ENCODE measurements at places on chromosomes 3 and 15.

DNA sequence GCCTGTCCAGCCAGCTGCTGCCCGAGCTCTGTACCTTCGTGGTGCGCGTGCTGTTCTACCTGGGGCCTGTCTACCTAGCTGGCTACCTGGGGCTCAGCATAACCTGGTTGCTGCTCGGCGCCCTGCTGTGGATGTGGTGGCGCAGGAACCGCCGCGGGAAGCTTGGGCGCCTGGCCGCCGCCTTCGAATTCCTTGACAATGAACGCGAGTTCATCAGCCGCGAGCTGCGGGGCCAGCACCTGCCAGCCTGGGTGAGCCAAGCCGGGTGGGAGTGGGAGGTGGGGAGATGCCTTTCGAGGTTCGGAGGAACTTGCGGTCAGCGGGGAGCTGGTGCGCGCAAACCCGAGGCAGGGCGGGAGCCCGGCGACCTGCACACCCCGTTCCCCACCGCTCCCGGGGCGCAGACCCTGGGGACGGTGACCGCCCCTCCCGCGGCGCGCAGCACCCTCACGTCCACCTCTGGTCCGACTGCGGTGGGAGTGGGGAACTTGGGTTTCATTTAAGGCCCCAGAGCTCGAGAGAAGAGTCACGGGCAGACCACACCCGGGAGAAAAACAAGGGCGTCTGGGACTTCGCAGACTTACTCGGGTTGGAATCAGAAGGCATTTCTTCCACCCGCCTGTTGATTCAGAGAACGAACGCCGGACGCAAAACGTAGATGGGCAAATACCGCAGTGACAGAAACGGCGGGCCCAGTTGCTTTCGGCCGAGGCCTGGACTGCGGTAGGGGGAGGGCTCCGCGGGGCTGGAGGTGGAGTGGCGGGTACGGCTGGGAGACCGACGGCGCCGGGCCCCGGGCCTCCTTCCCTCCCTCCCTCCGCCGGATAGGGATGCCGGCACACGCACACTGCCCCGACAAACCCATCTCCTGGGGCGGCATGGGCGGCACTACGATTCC is 708 bp downstream of the ESYT3 start:
- DNase-seq: no peak

DNA sequence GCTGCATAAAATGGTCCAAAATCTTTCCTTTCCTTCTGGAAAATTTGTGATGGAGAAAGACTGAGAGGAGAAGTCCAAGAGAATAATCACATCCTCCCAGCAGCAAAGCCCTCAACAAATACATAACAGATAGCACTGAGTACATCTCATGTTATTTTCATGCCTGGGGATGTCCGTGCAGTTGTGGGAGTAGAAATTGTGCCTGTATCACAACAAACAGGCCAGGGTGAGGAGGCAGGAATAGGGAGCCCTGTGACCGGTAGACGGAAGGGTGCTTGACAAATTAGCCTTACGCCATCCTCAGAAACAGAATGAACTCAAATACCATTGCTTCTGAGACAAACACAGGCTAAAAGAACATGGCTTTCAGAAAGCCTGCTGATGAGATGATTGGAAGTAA is 333.2 kb upstream of the UMPS start:
- DNase-seq: no peak

DNA sequence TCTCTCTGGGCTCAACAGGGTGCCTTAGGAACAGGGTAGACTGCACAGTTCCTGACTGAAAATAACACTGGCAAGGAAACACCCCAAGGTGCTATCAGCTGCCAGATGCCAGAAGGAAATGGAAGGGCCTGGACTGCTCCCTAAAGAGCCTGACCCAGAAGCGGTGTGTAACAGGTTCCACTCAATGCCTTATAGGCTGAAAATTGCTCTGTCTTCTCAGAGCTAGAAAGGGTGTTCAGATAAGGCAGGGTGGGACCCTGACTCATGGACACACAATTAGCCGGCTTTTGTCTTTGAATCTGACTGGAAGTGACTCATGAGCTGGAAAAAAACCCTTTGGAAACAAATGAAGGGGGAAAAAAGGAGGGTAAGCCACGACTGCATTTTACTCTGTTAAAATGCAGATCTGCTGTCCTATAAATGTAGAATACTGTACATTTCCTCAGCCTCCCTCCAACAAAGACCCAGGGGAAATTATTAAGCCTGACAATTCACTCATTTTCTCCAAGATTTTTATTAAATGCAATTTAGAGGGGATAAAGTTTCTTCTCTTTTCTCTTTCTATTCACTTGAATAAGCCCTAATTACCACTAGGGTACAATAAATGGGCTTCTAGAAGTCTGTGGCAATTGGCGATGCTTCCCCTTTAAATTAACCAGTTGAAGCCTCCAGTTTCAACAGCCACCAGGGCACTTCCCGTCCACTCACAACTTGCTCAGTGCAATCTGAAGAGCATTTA is 160.2 kb upstream of the TBL1XR1 start:
- no peak for DNase-seq

GRCh38 chr15:75198560-75199356 is 2.9 kb upstream of the C15orf39 start:
- no peak for DNase-seq

GRCh38 chr15:77569729-77570125 is 63.0 kb downstream of the LINGO1 start:
- DNase-seq: no peak

- DNase-seq: no peak
Measured at GRCh38 chr3:54123776-54124196, 1.4 kb downstream of the CACNA2D3 start.

GRCh38 chr3:18434711-18435110 is 9.6 kb upstream of the SATB1 start:
- no peak for DNase-seq

DNA sequence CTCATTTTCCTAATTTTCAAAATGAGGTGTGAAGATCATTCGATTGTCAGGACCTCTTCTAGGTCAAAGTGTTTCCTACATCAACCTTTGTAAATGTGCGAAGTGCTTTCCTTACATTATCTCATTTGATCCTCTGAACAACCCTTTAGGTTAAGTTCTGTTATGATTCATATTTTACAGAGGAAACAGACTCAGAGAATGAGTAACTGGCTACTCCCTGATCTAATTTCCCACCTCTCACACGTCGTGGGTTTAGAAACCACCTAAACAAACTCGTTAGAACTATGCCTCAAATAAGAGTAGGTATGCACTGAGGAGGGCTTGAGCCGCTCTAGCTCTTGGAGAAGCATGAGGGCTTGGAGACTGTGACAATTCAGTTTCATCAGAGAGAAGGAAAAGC is 148.6 kb downstream of the CD47 start:
- no peak for DNase-seq

DNA sequence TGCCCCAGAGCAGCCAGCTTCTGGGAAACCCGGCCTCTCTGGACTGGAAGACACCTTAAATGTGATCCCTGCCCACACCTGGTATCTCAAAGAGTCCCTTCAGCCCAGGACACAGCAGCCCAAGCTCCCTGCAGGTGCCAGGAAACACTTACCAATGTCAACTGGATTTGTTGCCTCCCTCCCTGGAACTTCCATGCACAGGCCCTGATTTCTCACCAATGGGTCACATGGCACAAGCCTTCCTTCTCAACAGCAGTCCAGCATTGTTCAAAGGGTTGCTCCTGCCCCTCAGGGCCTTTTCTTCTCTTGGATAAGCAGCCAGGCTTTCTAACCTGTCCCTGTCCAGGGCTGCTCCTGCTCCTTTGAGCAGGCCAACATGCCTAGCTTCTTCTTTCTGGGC is 31.6 kb downstream of the ANP32A start:
- DNase-seq: no peak

DNA sequence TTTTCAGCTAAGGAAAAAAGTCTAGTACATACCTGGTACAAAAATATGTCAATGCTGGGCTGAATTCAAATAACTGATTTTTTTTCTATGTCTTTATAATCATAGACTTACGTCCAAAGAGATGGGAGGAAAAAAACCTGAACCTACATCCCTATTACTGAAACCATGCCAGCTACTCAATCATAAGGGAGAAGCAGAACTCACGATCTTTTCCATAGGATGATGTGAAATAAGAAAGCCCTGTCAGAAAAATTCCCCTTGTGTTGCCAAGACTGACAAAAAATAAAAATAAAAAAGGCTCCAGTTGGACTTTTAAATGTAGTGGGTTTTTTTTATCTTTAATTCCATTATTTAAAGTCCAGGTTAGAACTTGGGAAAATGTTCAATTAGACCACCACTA is 3.3 kb downstream of the MSL2 start:
- DNase-seq: no peak

- DNase-seq: no peak
Measured at GRCh38 chr3:24339266-24339825, 155.3 kb downstream of the THRB start.

GRCh38 chr15:70857562-70858285 is 3.8 kb upstream of the LARP6 start:
- no peak for DNase-seq

Data from GM04503 (cell line).